Activated CD4-positive, alpha-beta memory T cell treated with anti-CD3 and anti-CD28 coated beads for 36 hours (primary cell): ENCODE measurements at places on chromosomes 6 and 20. TPM values are rescaled to one million over a fixed set of nuclear protein-coding genes. Genes with fewer than 3 reads are reported as not detected.

Gene C6orf141
- 0.86 TPM for total RNA-seq

Gene WFDC2
- 0.38 TPM for total RNA-seq

Gene PRKN
- 1.00 TPM for total RNA-seq

Gene C20orf144
- total RNA-seq = 0.26 TPM

Gene NMBR
- total RNA-seq = not detected

Gene SSR1
- 156 TPM for total RNA-seq

Gene PLA2G7
- total RNA-seq = not detected

Gene CLDN20
- not detected for total RNA-seq
